ENCODE measurements at places on chromosomes 7 and 10.
A peak's percentile ranks its signal among the peaks of the same experiment; 100 is the strongest.

- no peak for DNase-seq
Measured at GRCh38 chr7:52842202-52842900, 193.1 kb upstream of the POM121L12 start.

GRCh38 chr7:123432601-123433000, 101.8 kb downstream of the IQUB start:
- no peak for DNase-seq

- no peak for DNase-seq
Measured at GRCh38 chr10:120477743-120478141, 20.7 kb downstream of the PLPP4 start.

GRCh38 chr10:132628966-132629900, 91.6 kb downstream of the INPP5A start:
- no peak for DNase-seq

DNA sequence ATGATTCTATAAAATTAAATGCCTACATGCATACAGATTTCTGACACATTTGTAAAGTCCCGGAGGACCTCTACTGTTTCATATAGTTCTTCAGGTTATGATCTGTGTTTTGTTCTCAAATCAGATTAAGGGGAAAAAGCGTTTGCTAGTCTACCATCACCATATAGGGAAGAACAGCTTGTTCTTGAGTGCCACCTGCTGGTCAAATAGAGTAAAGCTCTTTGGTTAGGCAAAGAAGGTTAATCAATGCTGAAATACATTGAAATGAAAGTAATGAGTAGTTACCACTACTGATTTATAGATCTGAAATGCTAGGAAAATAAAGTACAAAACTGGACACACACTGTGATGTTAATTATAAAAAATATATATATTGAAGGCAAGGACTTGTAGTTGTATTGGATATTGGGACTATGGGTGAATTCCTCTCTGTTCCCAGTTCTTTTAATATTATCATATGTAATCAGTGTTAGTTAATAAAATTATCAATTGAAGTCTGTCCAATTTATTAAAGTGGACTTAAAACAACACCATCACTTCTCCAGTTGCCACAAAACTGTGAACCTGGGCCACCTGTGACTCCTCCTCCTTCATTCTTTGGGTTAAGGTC, 72.6 kb upstream of the PDLIM1 start:
- DNase-seq = peak; percentile 49

GRCh38 chr10:34018129-34018528, 683.7 kb upstream of the NRP1 start:
- DNase-seq = no peak

GRCh38 chr10:47225928-47226645, 73.9 kb upstream of the GDF10 start:
- no peak for DNase-seq

DNA sequence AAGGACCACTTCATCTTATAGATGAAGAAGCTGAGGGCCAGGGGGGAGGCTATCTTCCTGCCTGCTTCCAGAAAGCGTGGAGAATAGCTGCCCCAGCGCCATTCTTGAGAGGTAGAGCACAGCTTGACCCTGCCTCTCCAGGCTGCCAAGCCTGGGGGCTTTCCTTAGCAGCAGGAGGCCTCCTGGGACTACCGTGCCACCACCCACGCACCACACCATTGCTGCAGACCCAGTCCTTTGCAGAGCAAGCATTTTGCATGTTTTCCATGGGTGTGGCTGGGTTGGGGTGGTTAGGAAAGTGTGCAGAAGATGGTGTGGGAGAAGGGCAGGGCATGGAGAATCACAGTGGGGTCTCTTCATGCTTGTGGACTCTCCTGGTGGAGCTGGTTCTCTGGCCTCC, 64.9 kb downstream of the TBXAS1 start:
- DNase-seq = no peak

- no peak for DNase-seq
Measured at GRCh38 chr7:135980665-135981180, 3.6 kb upstream of the MTPN start.

DNA sequence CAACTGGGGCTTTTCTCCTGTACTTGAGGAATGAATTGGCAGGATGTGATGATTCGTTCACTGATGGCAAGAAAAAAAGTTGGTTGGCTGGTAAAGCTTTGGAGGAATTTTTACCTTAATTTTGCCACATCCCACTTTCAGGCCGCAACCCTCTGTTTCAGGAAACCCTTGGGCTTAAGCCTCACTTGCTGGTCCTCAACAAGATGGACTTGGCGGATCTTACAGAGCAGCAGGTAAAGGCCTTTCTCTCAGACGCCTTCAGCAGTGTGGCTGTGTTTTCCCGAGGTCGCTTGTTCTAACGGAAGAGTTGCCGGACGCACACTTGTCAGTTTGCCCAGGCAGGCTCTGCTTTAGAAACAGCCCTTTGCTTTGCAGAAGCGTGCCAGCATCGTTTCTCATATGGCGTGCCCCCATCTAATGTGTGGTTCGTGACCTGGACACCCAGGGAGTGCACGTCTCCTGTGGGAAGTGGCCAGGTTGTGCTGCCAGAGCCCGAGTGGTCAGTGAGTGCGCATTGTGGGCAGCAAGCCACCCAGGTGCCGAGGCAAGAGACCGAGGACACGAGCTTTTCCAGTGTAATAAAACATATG, 2.2 kb downstream of the MTG1 start:
- no peak for DNase-seq

DNA sequence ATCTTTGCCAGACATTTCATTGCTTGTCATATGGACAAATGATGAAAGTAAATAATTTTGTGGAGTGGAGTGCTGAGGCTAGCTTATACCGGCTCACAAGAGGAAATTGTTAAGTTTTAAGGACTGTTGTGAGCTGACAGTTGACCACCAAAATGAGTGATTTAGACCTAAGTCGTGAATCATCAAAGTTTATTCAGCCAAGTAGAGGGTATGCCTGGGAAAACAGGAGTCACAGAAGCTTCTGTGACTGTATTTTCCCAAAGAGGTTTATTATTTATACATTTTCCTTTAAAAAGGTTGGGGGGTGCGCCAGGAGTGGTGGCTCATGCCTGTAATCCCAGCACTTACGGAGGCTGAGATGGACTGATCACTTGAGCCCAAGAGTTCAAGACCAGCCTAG, 21.8 kb downstream of the MRPS24 start:
- DNase-seq = no peak

DNA sequence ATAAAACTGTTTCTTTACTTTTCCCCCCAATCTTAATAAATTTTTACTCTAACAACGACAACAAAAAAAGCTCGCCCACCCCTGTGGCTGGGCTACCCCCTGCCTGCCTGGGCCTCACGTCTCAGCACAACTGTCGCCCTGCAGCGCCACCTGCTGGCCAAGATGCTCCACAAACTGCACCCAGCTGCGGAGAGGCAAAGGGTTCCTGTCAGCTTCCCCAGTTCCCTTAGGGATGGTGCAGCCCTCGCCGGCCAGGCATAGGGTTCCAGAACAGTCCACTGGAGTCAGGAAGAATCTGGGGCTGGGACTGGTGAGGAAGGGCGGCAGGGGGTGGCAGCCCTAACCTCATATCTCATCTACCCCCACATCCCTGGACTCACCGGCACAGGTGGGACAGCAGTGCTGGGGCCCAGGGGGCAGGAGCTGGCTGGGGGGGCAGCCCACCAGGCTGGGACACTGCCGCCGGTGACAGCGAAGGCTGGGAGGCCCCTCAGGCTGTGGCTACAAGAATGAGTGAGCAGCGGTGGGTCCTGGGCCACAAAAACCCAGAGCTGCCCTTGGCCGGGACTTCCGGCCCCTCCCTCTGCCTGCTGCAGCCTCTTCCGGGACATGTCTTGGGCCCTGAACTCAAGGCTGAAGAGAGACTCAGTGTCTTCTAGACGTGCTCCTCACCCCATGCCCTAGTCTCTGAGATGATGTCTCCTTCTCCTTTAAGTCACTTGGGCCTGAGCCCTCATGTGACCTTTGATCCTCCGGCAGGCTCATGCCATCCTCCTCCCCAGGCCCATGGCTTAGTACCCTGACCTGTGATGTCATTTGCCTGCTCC, 21.2 kb downstream of the ATP6V1F start:
- peak; percentile 75 for DNase-seq

DNA sequence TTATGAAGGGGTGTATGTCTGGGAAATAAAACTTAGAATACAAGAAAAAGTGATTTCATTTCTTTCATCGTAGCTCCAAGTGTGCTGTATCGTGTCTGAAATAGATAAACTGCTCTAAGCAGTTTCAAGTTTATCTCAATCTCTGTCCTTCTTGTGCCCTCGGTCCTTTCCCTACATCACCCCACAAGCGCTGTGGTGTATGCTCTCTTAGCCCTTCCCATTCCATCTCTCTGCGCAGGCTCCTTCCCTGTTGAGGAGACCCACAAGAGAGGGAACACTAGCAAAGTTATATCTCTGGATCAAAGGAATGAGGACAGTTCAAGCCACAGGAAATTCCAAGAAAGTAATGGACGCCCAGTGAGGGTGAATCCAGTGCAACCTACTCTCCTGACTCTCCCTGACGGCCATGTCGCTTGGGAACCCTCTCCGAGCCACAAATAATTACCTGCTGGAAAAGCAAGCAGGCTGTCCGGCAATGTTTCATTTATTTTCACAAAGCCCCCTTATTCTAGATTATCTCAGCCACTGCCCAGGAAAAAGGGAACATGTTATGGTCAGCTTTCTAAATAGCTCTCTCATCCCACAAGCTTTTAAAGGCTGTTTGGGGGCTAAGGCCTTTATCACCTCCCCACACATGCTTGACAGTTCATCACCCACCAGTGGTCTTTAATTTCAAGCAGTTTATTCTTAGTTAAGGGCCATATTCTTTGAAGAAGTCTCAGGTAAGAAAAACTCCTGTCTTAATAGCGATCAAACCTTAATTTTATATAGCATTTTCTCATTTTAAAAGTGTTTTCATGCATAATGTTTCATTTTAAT, 34.8 kb downstream of the LRRC4 start:
- no peak for DNase-seq

GRCh38 chr10:112823604-112824003, 126.4 kb upstream of the TCF7L2 start:
- no peak for DNase-seq

DNA sequence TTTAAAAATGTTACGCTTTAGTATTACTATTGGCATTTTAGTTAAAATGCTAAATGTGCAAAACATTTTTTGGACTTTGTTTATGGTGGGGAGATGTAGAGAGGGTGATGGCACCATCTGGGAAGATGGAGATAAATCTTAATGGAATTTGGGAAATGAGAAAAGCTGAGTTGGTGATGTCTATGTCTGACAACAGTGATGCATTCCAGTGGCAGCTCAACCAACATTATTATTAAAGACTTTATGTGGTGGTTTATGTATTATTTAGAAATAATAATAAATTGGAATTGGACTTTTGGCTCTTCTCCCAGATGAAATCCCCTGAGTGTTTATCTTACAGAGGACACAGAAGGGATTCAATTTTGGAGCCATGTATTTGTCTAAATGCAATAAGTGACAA, 77.6 kb downstream of the SEC23IP start:
- DNase-seq = no peak

- no peak for DNase-seq
Measured at GRCh38 chr10:61471491-61471890, 18.3 kb upstream of the TMEM26 start.

DNA sequence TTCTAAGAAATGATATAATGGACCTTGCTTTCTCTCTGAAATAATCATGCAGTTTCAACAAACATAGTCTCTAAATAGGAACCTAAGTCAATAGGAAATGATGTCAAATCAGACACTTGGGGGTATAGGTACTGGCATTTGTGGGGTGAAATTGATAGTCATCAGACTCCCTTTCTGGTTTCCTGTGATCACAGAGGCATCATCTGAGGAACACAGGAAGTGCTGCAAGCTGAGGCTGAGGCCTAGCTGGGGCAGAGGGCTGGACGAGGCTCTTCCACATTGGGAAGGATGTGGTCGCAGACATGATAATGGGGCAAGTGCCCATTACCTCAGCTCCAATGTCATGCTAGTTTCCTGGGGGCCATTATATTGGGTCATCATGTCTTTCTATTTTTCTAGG, 33.5 kb upstream of the TARP start:
- no peak for DNase-seq

DNA sequence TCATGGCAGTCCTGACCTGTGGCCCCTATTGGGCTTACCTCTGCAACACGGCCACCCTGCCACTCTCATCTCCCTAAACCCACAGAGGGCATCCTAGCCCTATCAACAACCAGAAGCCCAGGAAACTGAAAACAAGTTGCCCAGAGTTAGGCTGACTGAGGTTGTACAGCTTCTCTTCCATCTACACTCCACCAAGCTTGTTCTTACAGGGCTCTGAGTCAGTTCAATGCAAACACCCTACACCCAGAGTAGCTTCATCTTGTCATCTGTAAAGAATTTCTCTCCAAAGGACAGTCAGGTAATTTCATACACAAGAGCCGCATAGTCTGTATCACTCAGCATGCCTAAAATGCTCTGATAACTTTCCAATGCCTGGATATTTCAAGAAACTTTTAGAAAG, 175.4 kb downstream of the ARID5B start:
- DNase-seq = no peak

DNA sequence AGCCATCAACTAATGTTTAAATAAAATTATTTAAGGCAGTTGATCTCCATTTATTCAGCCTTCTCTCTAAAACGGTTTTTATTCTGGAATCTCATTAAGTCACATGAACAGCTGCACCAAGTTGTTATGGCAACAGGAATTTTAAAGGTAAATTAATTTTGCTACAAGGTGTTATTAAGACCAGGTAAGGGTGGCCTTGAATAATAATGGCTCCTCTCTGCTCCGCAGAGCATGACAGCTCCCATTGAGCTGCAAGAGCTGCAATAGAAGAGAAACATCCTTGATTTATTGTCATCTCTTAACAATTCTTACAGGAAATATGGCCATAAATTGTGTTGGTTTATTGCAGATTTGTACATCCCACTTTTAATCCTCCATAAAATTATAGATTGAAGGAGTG, 165.8 kb downstream of the KLF6 start:
- peak; percentile 9 for DNase-seq

- DNase-seq = no peak
Measured at GRCh38 chr10:77474386-77474785, 163.2 kb downstream of the KCNMA1 start.

GRCh38 chr10:62062028-62062427, 160.5 kb downstream of the ARID5B start:
- no peak for DNase-seq

- DNase-seq = no peak
Measured at GRCh38 chr7:115136796-115137443, 215.0 kb downstream of the MDFIC start.

DNA sequence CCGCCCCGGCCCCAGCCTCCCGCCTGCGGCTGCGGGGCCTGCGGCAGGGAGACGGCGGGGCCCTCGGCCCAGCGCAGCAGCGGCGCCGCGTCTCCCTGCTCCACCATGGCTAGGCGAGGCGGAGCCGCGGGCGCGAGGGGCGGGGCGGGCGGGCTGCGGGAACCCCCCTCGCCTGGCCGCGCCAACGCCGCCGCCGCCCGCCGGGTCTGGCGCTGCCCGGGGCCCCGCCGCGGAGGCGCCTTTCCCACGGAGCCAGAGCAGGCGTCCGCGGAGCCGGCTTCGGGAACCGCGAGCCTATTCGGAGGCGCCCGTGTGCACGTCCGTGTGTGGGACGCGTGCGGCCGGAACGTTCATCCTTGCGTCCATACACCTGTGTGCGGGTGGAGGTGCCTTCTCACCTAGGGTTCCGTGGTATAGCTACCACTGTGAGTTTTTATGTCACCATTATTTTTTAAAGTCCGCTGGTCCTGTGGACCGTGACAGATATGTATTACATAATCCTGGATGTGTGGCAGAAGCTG, at the start of gene DENND11:
Gene DENND11, minus strand, starts transcription at position 120 of the 521 bp plus-strand sequence. Its CDS starts 13 bp downstream, at position 107.
- DNase-seq = peak; percentile 69
